Retinal pigment epithelial cell (primary cell): ENCODE measurements at places on chromosomes 3 and 15.
A peak's percentile ranks its signal among the peaks of the same experiment; 100 is the strongest.

- no peak for DNase-seq
Observed at GRCh38 chr3:94130690-94131089, 67.8 kb downstream of the NSUN3 start.

- no peak for DNase-seq
Observed at GRCh38 chr3:102133376-102133775, 284.1 kb downstream of the NFKBIZ start.

- DNase-seq = no peak
Observed at GRCh38 chr3:53693451-53693850, 152.8 kb downstream of the CHDH start.

- DNase-seq = no peak
Observed at GRCh38 chr3:128078322-128078721, 26.1 kb downstream of the SEC61A1 start.

DNA sequence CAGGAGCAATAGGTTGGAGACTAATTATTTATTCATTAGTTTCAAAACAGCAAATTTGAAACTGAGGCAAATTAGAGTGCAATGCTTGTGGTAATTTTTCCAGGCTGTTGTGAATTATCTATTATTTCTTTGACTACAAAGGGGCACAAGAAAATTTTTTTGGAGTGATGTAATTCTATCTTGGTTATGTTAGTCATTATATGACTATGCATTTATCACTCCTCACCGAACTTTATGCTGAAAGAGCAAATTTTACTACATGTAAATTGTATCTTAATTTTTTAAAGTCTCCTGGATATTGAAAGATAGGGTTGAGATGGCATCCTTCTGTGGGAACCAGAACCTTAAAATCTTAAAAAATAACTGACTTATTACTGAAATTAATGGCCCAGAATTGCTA lies 320.0 kb upstream of the ROBO1 start:
- DNase-seq = peak; percentile 7

DNA sequence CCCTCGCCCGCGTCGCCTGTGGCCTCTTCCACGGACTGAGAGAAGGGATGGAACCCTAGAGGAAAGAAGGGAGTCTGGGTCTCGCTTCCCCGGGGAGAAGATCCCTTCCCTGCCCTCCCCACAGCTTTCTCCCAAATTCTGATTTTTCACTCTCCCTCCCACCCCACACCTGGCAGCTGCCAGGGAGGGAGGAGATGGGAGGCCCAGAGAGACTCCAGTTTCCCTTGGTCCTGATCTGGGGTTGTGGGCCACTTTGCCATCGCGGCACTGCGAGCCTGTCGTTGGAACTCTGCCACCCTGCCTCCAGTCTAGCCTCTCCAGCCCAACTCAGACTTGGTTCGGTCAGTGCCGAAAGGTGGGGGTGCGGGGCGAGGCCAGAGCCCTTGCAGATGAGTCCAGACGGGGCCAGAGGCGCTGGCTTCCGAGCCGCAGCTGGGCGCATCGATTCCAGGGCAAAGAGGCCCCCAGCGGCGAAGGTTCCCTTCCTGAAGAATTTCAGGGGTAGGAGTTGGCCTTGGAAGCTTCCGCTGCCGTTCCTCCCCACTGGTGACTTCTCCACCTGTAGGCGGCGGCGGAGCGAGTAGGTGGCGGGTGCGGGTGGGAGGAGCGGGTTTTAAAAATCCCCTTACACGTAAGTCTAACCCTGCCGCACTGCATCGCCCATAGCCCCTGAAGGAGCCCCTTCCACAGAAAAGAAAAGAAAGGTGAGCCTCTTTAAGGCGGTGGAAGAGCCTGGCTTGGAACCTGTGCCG lies 5.2 kb downstream of the WNT5A start:
- DNase-seq = no peak

GRCh38 chr15:64443747-64444621 lies 16.4 kb upstream of the ZNF609 start:
- peak; percentile 89 for DNase-seq

- DNase-seq = no peak
Observed at GRCh38 chr15:55816017-55816416, 73.1 kb upstream of the PRTG start.

GRCh38 chr15:75947092-75947491 lies 43.4 kb downstream of the FBXO22 start:
- no peak for DNase-seq

DNA sequence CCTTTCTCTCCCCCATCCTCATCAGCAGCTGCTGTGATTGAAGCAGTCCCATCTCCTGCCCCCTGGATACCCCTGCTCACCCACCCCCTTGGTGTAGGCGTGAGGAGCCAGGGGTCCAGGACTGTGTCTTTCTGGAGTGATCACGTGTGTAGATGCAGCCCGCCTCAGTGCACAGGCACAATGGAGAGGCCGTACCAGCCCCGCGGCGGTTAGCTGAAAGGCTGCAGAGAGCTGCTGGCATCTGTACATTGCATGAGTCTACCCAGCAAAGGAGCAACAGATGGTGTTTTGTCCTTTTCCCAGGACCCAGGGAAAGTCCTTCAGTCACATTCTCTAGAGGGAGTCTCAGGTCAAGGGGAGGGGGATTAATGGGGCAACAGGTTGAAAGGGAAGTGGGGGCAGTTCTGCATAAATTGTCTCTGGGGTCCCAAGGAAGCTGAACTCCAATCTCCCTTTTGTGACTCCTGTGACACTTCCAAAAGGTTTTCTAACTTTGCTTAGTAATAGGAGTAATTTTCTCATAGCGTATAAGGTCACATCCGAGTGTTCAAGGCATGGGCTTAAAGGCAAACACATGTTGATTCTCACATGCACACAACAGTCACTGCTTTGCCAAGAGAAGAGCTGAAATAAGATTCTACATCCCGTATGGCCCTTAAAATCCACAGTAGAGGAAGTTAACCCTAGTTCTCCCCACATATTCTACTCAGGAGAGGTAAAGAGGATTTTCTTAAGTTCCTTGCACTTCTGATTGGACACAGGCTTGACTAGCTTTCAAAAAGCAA lies 7.1 kb downstream of the CSPG5 start:
- no peak for DNase-seq

DNA sequence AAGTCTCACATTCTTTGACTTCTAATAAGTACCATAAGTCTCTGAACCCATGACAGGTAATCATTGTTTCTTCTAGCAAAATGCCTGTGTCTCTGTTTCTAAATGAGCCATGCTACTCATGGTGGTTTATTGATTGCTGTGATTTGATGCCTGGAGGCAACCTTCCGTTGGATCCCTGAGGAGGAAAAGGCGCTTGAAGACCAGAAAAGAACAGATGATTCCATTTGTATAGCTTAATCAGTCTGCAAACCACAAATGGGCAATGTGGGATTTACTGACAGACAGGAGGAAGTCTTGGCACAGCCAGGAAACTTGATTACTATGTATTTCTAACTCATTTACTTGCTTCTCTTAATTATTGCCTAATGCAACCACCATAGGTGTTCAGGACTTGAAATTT lies 103.1 kb upstream of the MRPL3 start:
- no peak for DNase-seq

DNA sequence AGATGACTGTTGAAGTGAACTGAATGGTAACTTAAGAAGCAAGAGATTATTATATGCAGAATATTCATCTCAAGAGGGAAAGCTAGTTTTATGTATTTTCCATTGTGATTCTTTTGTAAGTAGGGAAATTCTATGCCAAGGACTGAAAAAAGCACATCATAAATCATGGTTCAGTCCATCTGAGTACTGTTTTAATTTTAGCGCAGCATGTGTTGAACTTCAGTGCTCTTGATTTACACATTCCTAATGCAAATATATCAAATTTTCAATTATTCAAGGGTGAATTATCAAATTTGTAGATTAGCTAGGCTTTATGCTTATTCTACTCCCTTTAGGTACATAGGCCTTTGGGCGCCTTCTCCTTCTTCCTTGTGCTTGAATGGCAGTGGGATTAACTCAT lies 50.3 kb upstream of the TCF12 start:
- no peak for DNase-seq

DNA sequence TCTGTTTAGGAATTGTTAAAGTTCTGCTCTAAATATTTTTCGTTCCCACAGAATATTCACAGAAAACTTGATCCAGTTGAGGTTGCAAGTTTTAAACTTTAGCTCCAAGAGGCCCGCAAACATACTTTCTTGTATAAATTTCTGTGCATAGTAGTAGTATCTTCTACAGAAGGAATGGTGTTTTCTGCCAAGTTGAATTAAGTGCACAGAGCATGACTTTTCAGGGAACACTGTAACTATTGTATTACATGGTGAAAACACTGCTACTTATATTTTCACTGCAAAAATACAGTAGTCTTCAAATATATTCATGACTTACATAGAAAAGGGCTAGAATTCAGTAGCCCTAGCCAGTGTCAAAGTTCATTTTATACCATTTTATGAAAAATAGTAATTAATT lies 67.0 kb downstream of the SUCNR1 start:
- no peak for DNase-seq

- DNase-seq = no peak
Observed at GRCh38 chr3:62832553-62832952, 42.7 kb downstream of the CADPS start.

- no peak for DNase-seq
Observed at GRCh38 chr3:153513236-153513635, 351.2 kb downstream of the RAP2B start.

DNA sequence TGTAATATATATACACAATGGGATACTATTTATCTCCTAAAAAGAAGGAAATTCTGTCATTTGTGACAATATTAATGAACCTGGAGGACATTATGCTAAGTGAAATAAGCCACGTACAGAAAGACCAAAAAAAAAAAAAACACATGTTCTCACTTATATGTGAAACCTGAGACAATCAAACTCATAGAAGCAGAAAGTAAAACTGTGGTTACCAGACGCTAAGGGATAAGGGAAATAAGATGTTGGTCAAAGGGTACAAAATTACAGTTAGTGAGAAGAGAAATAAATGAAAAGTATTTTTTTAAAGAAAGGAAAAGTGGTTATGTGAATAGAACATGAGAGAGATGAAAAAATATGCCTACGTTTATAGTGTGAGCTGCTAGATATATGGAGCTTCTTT lies 101.1 kb downstream of the CPNE4 start:
- no peak for DNase-seq
